Spleen (tissue), 13 donors: ENCODE measurements at places on chromosomes 3 and 15. TPM values are rescaled to one million over a fixed set of nuclear protein-coding genes. Genes with fewer than 3 reads are reported as not detected.

DNA sequence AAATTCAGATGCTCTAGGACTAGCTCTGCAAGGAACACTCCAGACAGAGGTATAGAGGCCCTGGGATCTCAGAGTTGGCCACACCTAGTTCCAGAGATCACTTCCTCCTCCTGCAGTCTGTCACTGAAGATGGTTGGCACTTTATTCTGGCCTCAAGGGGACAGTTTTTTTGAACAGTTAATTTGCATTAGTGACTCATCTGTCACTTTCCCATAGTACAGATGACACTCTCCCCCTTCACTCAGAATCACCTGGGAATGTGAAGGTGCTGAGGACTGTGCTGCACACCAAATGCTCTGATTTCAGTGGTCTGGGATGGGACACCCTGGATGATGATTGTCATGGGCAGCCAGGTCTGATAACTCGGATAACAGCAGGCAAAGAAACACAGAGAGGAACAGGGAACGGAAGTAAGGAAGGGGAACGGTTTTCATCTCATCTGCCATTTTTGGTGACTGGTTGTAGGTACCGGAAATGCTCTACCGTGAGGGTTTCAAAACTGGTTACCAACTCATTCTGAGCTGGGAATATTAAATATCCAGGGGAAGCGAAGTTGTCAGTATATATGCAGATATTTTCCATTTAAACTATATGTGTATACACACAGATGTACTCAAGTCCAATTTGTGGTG lies 232.5 kb upstream of the ST8SIA2 start:
- peaks cover 19% of the 10 kb centered on the region for H3K36me3 ChIP-seq
- no peaks in the 10 kb centered on the region for H3K27me3 ChIP-seq
- DNase-seq, result no peak
- H3K27ac ChIP-seq, result no peak overlapping the region
- no peaks in the 10 kb centered on the region for H3K4me1 ChIP-seq
- no peak overlapping the region for H3K4me3 ChIP-seq

GRCh38 chr3:18787441-18787840 lies 360.9 kb upstream of the KCNH8 start:
- no peak for DNase-seq
- H3K27me3 ChIP-seq, result no peaks in the 10 kb centered on the region
- H3K4me1 ChIP-seq, result no peaks in the 10 kb centered on the region
- H3K4me3 ChIP-seq, result no peak overlapping the region
- H3K27ac ChIP-seq, result no peak overlapping the region
- no peaks in the 10 kb centered on the region for H3K36me3 ChIP-seq

- no peaks in the 10 kb centered on the region for H3K4me1 ChIP-seq
- H3K27ac ChIP-seq, result no peak overlapping the region
- H3K4me3 ChIP-seq, result no peak overlapping the region
These were observed 53.1 kb downstream of the BOC start for GRCh38 chr3:113264283-113265131.

GRCh38 chr3:5485427-5485826 lies 297.9 kb downstream of the EDEM1 start:
- H3K27me3 ChIP-seq, result no peaks in the 10 kb centered on the region
- H3K4me1 ChIP-seq, result no peaks in the 10 kb centered on the region
- no peak overlapping the region for H3K27ac ChIP-seq
- no peak overlapping the region for H3K4me3 ChIP-seq
- no peak for DNase-seq

- H3K4me3 ChIP-seq, result no peak overlapping the region
- H3K27ac ChIP-seq, result no peak overlapping the region
These were observed 129.1 kb upstream of the CNTN6 start for GRCh38 chr3:963755-964154.

- H3K27ac ChIP-seq, result no peak overlapping the region
- peaks cover 3% of the 10 kb centered on the region for H3K4me1 ChIP-seq
- H3K36me3 ChIP-seq, result no peaks in the 10 kb centered on the region
- no peak overlapping the region for H3K4me3 ChIP-seq
These were observed 54.1 kb upstream of the ATP2C1 start for GRCh38 chr3:130839813-130840212.

GRCh38 chr3:99118381-99118780 lies 216.9 kb upstream of the DCBLD2 start:
- H3K27me3 ChIP-seq, result no peaks in the 10 kb centered on the region
- DNase-seq, result no peak
- no peak overlapping the region for H3K4me3 ChIP-seq
- H3K36me3 ChIP-seq, result no peaks in the 10 kb centered on the region

DNA sequence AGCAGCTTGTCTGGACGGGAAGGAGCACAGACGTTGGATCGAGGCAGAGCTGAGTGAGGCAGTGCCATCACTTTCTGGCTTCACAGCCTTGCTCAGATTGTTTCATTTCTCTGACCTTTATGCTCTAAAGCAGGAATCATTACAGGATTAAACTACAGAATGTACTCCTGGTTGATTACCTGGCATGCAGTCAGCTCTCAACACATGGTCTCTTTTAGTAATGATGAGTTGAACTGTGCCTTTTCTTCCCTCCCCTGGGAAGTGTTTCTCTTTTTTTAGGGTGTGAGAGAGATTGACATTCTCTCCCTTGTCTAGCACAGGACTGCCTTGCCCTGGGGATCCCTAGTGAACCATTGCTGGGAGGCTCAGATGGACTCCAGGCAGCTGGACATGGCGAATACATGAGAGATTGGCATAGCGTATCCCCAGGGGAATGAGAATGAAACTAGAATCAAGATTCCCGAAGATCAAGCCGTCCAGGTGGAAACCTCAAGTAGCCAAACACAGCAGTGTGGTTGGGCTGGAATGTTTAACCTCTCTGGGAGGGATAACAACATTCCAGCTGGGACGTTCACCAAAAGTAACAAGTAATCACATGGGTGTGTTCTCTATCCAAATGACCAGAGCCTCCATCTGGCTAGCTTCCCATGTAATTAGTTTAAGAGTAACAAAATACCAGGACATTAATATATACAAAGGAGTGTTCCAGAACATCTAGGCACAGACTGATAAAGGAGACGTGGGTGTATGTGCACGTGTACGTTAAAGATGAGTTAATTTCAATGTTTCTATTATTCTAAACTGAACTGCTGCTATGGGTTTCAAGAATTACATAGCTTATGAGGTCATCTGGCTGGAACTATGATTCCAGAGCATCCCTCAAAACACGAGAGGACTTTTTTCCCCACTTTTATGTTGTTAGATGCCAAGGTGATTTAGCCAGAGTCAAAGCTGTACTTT lies 118.6 kb upstream of the NR2E3 start:
- no peak overlapping the region for H3K27ac ChIP-seq
- H3K4me3 ChIP-seq, result no peak overlapping the region
- H3K27me3 ChIP-seq, result peaks cover 6% of the 10 kb centered on the region
- DNase-seq, result no peak
- H3K36me3 ChIP-seq, result no peaks in the 10 kb centered on the region

DNA sequence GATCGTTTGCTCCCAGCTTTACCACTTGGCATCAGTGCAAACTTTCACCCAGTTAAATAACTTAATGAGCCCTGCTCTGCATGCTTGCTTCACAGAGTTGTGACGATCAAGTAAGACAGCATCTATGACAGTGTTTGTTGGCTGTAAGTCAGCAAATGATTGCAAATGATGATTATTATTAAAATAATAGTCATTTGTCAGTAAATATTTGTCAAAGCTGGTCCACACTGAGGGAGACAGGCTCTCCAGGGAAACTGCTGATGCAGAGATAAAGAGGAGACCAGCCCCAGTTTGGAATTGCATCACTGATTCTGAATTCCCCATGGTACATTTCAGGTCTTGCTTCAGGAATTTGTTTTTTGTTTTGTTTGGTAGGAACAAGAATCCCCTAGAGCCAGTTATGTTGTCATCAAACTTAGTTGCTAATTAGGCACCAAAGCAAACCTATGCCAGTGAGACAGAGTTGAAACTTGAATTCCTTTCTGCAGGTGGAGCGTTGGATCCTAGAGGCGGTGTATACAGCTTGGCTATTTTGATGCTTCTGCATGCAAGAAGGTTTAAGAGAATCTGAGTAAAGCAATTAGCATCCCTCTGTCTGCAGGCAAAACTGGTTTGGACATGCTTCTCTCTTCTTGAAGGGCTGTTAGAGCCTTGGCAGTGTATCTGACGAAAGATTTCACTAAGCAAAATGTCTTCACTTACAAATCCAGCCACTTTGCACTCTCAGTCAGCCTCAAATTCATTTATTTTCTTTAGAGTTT lies 338.6 kb upstream of the TPRG1 start:
- no peaks in the 10 kb centered on the region for H3K27me3 ChIP-seq
- DNase-seq, result no peak
- no peaks in the 10 kb centered on the region for H3K36me3 ChIP-seq
- no peak overlapping the region for H3K27ac ChIP-seq
- H3K4me1 ChIP-seq, result no peaks in the 10 kb centered on the region
- H3K4me3 ChIP-seq, result no peak overlapping the region

DNA sequence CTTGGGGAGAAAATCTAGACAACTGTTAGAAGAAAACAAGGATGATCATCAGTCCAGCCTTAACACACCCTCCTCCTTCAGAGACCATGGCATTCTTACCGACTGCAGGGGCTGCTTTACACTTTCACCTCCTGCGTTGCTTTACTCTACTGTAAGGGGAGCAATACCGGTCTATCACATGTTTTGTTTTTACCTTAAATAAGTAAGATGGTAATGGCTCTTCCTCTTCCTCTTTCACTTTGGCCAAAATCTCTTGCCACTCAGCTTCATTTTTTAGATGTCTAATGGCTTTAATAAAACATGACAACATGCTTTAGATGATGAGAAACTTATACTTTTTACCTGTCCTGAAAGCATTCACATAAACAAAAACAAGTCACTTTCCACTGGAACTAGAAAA lies 33.4 kb upstream of the STIMATE start:
- peak overlapping the region; percentile 34 for H3K27ac ChIP-seq
- H3K4me1 ChIP-seq, result no peaks in the 10 kb centered on the region
- H3K27me3 ChIP-seq, result no peaks in the 10 kb centered on the region
- no peak overlapping the region for H3K4me3 ChIP-seq

DNA sequence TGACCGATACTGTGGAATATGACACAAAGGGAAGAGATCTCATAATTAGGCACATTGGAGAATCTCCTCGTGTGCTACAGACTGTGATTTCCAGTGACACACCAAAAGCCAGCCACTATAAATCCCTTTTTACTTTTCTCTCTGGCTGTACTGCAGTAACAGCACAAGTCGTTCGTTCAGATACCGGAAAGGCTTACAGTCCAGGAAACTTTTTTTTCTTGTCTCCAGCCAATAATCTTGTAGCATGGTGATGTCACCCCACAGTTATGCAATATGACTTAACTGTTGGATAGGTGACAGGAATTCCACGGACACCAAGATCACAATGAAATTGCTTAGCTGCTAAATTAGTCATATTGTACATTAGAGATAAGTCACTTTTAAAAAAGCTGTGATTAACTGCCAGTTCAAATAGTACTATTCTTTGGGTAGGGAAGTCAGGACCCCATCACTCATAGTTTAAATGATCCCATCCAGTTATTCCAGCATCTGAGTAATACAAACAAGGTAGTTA lies 36.3 kb upstream of the TSC22D2 start:
- no peak for DNase-seq
- peak overlapping the region; percentile 69 for H3K27ac ChIP-seq
- H3K36me3 ChIP-seq, result no peaks in the 10 kb centered on the region

DNA sequence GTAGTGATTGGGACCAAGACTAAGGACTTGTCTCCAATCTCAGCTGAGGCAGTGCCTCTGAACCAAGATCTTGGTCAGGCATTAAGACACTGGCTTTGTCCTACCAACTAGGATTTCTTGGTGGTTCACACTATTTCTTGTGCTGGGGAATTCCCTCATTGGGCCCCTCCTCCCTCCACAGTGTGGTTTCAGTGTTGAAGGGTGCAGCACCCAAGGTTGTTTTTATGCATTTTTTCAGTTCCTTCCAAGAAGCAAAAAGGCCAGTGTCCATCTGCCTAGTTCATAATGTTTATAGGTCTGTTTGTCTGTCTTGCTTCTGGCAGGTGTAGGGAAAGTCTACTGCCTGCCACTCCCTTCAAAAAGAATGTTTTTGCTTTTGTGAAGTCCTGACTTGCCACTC lies 10.6 kb upstream of the ITPKA start:
- no peak overlapping the region for H3K27ac ChIP-seq
- no peak overlapping the region for H3K4me3 ChIP-seq

- peaks cover 38% of the 10 kb centered on the region for H3K4me1 ChIP-seq
- no peak overlapping the region for H3K4me3 ChIP-seq
- H3K27me3 ChIP-seq, result no peaks in the 10 kb centered on the region
- no peak overlapping the region for H3K27ac ChIP-seq
These were observed 590.2 kb upstream of the KCNMB2 start for GRCh38 chr3:177946048-177946447.

GRCh38 chr3:73603762-73604171 lies 21.0 kb downstream of the PDZRN3 start:
- no peak overlapping the region for H3K4me3 ChIP-seq
- H3K4me1 ChIP-seq, result no peaks in the 10 kb centered on the region
- no peaks in the 10 kb centered on the region for H3K27me3 ChIP-seq
- no peaks in the 10 kb centered on the region for H3K36me3 ChIP-seq
- H3K27ac ChIP-seq, result no peak overlapping the region
- no peak for DNase-seq

DNA sequence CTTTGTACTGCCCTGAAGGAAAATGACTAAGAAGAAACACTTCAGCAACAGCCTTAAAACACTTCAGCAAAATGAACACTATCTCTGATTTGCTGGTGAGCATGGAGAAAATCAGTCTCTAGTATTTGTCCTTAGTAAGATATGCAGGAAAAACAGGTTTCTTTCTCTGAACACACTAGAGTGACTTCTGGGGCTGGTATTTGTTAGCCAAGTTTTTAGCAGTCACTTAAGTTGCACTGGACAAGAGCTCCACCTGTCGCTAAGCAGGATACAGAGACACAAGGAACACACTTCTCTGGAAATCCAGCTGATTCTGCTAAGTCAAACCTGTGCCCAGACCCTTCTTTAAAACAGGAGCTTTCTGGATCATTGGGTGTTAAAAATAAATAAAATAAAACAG lies 65.3 kb downstream of the CHAC1 start:
- peak overlapping the region; percentile 48 for H3K27ac ChIP-seq
- no peaks in the 10 kb centered on the region for H3K27me3 ChIP-seq
- no peak for DNase-seq
- H3K36me3 ChIP-seq, result peaks cover 93% of the 10 kb centered on the region

- no peak overlapping the region for H3K4me3 ChIP-seq
- no peak for DNase-seq
- no peak overlapping the region for H3K27ac ChIP-seq
These were observed 53.4 kb upstream of the XRN1 start for GRCh38 chr3:142501004-142501926.

COL6A5 gene
- not detected for total RNA-seq

PRR20G gene
- not detected for total RNA-seq

FSIP1 gene
- 0.28 TPM for total RNA-seq

TUSC7 gene
- total RNA-seq, result not detected

TLR9 gene
- total RNA-seq, result 4.5 TPM

TLNRD1 gene
- 36.6 TPM for total RNA-seq

ERC2 gene
- total RNA-seq, result 0.50 TPM

ARHGEF26 gene
- 2.7 TPM for total RNA-seq

HEG1 gene
- 68.9 TPM for total RNA-seq

ADAMTS9 gene
- total RNA-seq, result 33.1 TPM

SV2B gene
- 0.57 TPM for total RNA-seq

ATP1B3 gene
- total RNA-seq, result 69.6 TPM
